HFFc6 (cell line): ENCODE measurements at places on chromosomes 5 and 9.

DNA sequence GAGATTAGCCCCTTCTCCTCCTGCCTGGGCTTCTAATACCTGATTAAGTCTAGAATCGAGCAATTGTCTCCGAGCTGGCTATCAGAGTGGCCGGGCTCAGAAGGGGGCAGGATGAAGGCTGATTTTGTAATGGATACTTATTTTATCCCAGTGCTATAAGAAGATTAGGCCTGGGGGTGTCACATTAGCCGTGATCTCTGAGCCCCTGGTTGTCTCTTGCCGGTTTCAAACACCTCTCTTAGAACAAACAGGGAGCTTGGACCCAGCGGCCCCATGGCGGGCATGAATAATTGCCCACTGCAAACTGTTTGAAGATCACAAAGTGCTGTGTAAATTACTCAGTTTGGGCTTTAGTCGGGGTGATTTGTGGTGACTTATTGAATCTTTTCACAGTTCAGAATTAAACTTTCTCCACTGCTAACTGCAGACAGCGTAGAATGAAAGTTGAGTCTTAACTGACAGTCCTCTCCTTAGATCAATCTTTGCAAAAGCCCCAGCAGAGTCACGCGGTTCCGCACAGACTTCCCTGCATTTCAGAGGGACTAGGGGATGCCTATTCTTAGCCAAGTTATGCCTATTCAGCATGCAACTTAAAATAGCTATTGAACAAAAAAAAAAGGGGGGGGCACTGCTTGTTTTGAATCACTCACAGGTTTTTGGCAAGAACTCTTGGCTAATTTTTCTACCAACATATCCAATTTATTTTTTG, 200.6 kb upstream of the IRX1 start:
- no peak for DNase-seq

GRCh38 chr9:107862323-107862722, 372.8 kb upstream of the KLF4 start:
- DNase-seq = no peak

DNA sequence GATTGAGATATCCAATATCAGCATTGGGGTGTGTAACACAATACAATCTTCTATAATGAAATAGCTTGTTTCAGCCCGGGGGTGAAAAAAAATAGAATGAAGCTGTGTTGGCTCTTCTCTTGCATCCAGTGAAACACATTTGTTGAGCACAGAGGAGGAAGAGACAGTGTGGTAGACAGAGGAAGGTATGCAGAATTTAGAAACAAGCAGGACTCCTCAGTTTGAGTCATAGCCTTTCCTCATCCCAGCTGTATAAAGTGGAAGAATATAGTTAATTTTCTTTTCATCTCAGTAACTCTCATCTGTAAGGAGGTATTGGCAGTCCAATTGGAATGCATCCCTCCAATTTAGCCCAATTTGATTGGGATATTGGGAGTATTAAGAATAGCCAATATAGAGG, 302.2 kb upstream of the VLDLR start:
- DNase-seq = no peak

DNA sequence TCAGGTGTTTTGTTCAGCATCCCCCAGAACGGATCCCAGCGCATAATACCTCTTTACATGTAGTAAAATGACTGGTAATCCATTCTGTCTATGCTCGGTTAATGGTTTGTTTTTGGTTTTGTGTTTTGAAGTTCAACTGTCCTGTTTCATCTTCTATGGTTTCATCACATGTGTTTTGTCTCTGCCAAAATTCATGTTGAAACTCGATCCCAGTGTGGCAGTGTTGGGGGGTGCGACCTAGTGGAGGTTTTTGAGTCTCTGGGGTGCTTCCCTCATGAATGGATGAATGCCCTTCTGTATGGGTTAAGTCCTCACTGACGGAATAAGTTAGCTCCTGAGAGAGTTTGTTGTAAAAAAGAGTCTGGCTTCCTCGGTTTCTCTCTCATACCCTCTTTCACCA, 317.4 kb downstream of the KDM4C start:
- no peak for DNase-seq

GRCh38 chr5:71986101-71986500, 121.2 kb upstream of the MAP1B start:
- DNase-seq = no peak

- peak; percentile 17 for DNase-seq
These were observed 592.5 kb upstream of the CLINT1 start for GRCh38 chr5:158451203-158451992.

- DNase-seq = no peak
These were observed 185.9 kb upstream of the RASA1 start for GRCh38 chr5:87081511-87082372.

DNA sequence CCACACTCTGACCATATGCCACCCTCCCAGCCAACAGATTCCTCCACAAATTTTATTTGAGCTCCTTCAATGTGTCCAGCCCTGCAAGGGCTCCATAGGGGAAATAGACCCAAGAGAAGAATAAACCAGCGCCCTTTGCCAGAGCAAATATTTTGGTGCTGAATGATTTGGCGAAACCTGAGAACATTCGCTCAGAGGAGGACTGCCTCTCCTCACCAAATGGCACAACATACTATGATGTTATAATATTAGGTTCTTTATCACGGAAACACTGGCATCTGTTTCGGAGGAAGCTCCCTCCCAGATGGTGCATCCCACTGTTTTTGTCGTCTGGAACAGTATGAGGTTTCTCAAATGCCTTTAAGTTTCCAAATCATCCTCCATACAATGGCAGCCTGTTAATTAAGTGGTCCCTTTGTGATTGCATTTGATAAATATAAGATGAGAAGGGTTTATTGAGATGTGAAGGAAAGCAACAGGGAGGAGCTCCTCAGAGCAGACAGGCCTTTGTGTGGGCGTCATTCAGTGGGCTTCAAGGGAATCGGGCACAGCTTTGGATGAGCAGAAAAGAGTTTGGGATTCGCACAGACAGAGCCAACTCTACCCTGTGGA, 139.1 kb upstream of the ADRA1B start:
- DNase-seq = no peak

- no peak for DNase-seq
These were observed 62.6 kb downstream of the ANKRD55 start for GRCh38 chr5:56170557-56170956.

GRCh38 chr5:143309661-143310431, 93.6 kb downstream of the NR3C1 start:
- DNase-seq = no peak

GRCh38 chr5:79793304-79793703, 103.7 kb downstream of the CMYA5 start:
- no peak for DNase-seq

DNA sequence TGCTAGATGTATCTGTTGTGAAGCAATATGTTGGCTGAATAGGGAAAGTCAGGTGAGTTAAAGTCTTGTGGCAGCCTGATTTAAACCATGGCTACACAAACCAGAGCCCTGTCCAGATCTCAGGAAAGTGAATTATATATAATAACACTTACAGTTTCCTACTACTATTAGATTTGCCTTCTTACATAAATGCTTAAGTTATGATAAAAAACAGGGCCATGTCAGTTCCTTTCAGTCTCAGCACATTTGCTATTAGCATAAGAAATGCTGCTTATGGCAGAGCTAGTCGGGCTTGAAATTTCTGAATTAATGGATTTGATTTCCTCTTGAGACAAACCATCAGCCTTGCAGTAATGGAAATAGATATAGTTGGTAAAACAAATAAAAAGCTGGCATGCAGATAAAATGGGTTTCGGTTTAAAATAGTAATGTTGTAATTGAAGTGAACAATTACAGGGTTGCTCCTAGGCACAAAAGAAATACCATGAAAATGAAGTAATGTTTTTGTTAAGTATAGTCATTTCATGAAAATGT, 664.2 kb upstream of the ZNF608 start:
- DNase-seq = peak; percentile 30

GRCh38 chr9:107154291-107154690, 128.8 kb upstream of the RAD23B start:
- no peak for DNase-seq

DNA sequence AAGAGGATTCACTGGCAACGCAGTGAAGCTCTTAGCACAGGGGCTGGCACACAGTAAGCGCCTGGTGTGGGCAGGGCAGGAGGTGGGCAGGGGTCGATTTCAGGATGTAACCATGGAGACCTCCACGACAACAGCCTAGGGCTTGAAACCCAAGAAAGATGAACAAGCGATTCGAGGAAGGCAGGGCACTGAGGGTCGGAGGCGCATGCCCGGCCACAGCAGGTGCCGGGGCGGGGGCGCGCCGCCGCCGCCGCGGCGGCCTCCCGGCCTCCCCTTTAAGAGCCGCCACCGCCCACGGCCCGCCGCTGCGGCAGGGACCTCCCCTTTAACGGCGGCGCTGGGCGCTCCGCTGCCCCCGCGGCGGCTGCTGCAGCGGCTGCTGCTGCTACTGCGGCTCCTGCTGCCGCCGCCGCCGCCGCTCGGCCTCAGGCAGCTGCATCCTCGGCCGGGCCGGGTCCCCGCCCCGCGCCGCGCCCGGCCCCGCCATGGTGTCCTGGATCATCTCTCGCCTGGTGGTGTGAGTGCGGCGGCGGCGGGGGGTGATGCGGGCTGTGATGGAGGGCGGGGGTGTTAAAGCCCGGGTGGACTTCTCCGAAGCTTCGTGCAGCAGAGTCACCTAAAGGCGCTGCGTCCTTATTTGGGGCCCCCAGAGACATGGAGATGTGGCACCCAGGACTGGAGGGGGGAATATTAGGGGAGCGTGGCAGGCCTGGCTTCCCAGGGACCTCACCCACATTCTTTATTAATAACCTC, at the start of gene REEP2:
Gene REEP2 (plus strand): TSS at position 334 of the 753 bp plus-strand sequence. CDS start 152 bp downstream, at position 486.
- peak; percentile 31 for DNase-seq

DNA sequence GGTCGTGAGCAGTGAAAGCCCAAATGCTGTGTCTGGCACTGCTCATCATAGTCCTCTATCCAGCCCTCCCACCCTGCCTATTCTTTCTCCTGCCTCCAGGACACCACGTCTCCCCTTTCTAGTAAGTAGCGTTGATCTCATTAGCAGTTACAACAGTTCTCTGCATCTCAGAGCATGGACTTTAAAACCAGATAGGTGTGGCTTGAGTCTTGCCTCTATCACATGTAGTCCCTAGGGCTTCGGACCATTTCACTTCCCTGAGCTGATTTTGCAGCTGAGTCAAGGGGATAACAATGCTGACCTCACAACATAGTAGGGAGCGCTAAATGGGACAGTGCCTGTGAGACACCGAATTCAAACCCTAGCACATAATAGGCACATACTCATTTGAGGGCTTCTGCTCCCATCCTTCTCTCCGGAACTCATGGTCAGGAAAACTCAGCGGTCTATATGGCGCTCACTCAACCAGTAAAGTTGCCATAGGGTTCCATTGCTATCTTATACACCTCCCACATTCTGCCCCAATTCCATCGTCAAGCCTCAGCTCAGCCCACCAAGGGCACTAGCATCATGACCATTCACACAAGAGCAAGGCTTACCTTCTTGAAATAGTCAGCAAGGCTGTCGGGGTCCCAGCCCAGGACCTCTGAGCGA, 515 bp downstream of the LCP2 start:
- no peak for DNase-seq

- DNase-seq = peak; percentile 12
These were observed 131.1 kb upstream of the MPDZ start for GRCh38 chr9:13410566-13411031.

GRCh38 chr9:79801459-79801858, 229.7 kb downstream of the TLE4 start:
- DNase-seq = no peak

GRCh38 chr5:178074266-178074952, 38.9 kb upstream of the N4BP3 start:
- no peak for DNase-seq

DNA sequence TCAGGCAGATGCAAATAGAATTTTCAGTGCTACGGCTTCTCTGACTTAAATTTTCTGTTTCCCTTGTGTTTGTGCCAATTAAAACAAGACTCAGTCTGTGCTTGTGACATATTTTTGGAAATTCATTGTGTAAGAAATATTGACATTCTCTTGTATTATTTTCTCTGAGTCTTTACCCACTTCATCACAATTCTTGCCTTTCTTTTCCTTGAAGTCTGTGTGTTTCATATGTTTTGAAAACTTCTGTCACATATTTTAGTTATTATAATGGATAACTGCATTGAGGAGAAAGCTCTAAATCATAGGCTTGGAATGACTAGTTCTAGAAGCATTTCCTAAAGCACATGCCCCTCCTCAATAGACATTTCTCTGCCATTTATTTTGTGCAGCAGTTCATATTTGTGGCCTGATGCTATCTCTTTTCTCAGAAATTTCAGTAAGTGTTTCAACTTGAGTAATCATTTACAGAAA, 206.6 kb downstream of the PALM2AKAP2 start:
- DNase-seq = peak; percentile 93
